ENCODE measurements at places on chromosomes 1 and 21.
A peak's percentile ranks its signal among the peaks of the same experiment; 100 is the strongest.

- DNase-seq = no peak
Measured at GRCh38 chr1:220527279-220527907, 543 bp upstream of the MARK1 start.

DNA sequence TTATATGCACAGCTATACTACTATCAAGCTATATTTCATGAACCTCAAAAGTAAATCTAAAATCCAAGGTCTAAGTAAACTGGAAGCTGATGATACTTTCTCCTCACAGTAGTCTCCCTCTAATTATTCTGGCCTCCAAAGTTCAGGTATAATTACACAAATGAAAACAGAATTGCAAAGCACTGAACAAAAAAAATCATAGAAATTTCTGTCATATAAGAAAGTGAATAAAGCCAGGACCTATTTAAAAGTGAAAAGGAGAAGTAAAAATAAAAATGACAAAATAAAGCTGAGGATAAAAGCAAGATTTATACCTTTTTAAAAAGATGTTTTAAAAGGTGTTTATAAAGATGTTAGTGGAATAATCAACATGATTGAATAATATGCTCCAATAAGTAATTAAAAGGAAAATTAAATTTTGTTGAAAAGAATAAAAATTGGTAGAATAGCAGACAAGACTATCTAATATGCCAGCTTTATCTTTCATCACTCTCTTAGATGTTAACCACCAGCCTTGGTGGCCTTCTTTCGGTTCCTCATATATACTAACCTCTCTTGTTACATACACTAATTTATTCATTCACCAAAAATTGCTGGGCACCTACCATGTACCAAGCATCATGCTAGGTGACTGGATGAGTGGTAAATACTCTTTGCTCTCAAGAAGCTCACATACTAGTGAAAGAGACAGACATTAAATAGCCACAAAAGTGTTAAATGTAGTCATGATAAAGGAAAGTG is 25.1 kb downstream of the SHCBP1L start:
- no peak for DNase-seq

- no peak for DNase-seq
Measured at GRCh38 chr1:84632673-84633434, 57.4 kb downstream of the SSX2IP start.

DNA sequence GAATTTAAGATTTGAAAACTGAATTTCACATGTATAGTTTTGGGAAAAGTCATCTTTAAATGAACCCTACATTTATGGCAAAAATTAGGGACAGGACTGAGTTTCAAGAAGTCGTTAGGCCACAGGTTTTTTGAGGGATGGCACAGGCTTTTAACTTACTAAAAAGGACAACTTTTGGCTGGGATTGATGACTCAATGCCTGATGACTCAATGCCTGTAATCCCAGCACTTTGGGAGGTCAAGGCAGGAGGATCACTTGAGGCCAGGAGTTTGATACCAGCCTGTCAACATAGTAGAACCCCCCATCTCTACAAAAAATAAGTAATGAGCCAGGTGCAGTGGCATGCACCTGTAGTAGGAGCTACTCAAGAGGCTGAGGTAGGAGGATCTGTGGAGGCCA is 15.9 kb downstream of the UCK2 start:
- DNase-seq = no peak

- peak; percentile 3 for DNase-seq
Measured at GRCh38 chr1:113835686-113836290, 23.5 kb upstream of the RSBN1 start.

DNA sequence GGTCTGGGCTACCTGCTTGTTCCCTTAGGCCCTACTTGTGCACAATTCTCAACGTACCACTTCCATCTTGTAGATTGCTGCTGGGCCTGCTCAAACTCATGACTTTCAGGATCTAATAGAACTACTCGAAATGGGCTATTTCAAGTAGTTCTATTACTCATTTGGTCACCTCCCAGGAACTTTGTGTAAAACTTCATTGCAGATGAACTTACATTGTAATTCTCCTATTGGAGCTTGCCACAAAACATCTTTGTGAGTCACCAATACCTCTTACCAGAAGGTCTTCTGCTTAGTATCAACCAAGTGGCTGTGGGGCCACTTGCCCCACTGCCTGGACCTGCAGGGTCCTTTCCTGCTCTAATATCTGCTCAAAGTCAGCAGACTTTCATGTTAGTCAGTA is 10.7 kb upstream of the MYOCOS start:
- no peak for DNase-seq

DNA sequence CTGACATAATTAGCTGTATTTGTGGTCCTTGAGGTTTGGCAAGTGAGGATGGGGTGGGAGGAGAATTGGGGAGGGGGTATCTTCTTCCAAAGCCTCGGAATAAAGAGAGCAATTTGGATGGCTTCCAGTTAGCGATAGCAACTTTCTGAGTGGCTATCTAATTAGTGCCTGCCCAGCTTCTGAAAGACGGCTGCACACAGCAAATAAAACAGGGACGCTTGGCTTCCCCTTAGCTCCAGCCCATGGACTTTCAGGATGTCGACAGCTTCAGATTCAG is 31.1 kb downstream of the KLHDC7A start:
- DNase-seq = peak; percentile 96

GRCh38 chr1:116346943-116347673 is 25.9 kb upstream of the ATP1A1 start:
- no peak for DNase-seq

GRCh38 chr21:32795376-32795775 is 23.8 kb upstream of the PAXBP1 start:
- no peak for DNase-seq

- DNase-seq = no peak
Measured at GRCh38 chr1:9025449-9025848, 774 bp downstream of the SLC2A7 start.

Data from NCI-H1105 (cell line).